Right lung (tissue), 10 donors: ENCODE measurements at places on chromosomes 4 and X.
A peak's percentile ranks its signal among the peaks of the same experiment; 100 is the strongest.

DNA sequence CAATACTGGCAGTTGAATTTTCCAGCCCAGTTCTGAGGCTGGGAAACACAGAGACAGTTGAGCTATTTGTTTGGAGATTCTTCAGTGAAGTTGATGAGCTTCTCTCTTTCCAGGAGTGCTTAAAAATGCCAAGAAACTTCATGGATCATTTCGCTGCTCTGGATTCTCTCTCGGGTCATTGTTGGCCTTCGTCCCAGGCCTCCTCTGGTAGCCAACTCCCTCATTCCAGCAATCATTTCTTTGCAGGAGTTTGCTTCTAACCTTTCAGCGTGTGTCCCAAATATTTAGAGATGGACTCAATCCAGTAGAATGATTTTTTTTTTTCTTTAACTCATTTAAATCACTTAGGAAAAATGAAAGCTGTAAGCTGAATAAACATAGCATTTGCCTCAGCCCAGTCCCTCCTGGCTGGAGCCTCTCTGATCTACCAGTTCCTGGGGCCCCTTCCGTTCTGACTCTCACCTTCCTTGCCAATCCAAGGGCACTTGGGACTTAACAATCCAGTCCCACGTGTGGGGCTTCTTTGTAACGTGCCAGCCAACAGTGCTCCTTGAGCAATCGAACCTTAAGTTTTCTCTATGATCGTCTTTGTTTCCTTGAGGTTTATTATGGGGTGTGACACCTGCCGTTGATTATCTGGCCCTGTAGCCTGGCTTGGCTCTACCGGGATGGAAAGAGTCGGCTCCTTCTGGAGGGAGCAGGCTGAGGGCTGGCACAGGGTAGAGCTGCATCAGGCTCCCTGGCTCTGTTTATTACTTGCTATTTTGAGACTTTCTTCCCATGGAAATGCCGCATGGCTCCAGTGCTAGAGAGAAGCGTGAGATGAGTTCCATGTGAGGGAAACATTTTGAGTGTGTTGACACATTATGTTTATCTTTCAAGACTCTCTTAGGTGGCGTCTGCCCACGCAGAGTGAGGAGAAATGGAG is 80.4 kb upstream of the GPC4 start:
- DNase-seq = peak; percentile 8

DNA sequence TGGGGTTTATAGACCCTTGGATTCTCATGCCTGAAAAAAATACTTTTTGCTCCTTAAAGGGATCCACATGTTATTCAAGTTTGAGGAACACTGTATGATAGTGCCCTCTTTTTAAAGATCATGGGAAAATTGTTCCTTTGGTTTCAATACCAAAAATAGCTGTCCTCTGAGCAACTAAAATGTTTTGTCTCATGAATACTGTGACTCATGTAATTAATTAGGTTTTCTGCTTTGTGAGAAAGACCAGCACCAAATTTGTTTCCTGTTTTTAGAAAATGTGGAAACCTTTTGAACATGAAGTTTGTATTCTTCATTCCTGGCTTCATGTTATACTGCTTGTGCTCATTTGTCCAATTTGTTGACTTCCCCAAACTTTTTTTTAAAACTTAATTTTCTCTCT is 127.6 kb upstream of the SH3RF1 start:
- DNase-seq = no peak

GRCh38 chr4:156547439-156547838 is 424.2 kb downstream of the PDGFC start:
- no peak for DNase-seq

DNA sequence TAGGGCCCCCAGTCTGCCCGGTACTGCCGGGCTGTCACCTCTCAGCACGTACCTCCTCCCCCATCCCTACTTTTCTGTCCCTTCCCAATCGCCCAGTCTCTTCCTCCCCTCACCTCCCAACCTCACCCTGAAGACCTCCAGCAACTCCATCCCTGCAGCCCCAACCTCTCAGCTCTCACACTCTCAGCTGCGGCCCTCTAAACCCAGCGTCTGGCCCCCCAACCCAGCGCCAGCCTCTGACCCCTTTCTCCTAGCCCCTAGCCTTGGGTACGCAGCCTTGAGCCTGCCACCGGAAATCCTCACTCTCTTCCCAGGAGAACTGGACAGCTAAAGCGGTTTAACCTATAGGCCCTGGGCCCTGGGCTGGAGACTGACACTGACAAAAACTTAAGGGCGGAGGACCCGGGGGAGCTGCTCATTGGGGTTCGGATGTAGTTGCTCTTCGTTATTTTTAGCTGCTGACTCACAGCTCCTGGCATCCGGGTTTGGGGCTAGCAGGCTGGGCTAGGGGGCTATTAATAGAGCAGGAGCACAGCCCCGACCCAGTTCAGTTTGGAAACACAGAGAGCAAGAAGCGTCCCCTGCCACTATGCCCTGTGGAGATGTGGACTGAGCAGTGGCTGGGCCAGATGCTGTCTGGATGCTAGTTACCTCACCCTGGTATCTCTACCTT is 9.6 kb upstream of the DLG3 start:
- DNase-seq = no peak

DNA sequence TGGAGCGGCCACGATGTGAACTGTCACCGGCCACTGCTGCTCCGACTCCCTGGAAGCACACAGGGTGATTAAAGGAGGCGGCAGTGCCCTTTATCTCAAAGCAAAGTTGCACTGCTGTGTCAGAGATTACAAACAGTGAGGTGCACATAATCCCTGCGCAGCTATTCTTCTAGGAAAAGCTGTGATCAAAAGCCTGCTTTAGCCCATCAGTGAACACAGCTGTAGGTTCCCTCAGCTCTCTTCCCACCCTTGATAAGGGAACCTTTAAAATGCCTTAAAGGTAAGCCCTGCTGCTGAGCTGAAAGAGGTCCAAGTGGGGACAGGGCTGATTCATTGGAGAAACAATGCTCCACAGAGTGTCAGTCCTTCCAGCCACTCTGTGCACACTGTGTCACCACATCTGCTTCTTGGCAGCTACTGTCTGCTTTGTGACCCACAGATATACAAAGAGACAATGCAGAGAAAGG is 127.6 kb downstream of the EIF4E start:
- DNase-seq = no peak

- no peak for DNase-seq
These were observed 9.9 kb downstream of the PPAT start for GRCh38 chr4:56425518-56425917.

GRCh38 chrX:139290310-139290709 is 240.2 kb upstream of the F9 start:
- no peak for DNase-seq
